CD8-positive, alpha-beta memory T cell (primary cell): ENCODE measurements at places on chromosomes 5 and 9. TPM values are rescaled to one million over a fixed set of nuclear protein-coding genes. Genes with fewer than 3 reads are reported as not detected.

DNA sequence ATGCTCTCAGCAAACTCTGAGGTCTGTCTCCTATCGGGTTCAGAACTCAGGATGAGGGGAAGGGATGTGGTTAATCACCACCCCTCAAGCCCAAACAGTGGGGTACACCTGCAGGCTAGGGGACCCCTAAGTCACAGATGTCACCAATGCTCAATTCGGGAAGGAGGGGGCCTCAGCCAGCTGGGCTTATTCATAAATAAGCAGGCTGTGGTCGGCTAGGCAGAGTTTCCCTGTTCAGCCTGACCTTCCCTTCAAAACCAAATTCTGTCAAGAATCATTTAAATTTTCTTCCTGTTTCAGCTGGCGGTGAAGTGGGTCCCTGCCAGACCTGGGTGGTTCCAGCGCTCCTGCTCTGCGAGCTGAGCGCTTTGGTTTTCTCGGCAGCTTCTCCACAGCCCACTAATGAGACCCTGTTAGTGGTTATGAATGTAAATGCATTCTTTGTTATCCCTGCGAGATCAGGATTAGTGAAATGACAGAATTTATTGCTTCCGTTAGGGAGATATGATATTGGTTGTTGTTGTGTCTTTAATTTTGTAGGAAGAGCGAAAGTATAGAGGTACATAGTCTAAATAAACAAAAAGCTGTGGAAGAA lies 68.3 kb downstream of the AK8 start:
- no peaks in the 10 kb centered on the region for H3K4me1 ChIP-seq
- no peaks in the 10 kb centered on the region for H3K36me3 ChIP-seq
- no peak overlapping the region for H3K4me3 ChIP-seq
- no peaks in the 10 kb centered on the region for H3K27me3 ChIP-seq

DNA sequence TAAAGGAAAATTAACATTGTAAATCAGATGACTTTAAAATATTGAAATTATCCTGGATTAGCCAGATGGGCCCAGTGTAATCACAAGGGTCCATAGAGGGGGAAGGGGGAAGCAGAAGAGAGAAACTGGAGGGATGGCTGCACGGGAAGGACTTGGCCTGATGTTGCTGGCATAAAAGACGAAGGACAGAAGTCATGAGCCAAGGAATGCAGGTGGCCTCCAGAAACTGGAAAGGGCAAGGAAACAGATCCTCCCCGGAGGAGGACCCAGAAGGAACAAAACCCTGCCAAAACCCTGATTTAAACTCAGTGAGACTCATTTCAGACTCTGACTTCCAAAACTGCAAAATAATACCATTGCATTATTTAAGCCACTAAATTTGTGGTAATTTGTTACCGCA lies 100.2 kb downstream of the ADAMTS2 start:
- DNase-seq, result no peak
- no peak overlapping the region for H3K4me3 ChIP-seq
- no peaks in the 10 kb centered on the region for H3K4me1 ChIP-seq
- no peak overlapping the region for H3K27ac ChIP-seq
- H3K27me3 ChIP-seq, result no peaks in the 10 kb centered on the region
- no peaks in the 10 kb centered on the region for H3K36me3 ChIP-seq

Gene SLC22A4
- total RNA-seq, result 2.9 TPM

DNA sequence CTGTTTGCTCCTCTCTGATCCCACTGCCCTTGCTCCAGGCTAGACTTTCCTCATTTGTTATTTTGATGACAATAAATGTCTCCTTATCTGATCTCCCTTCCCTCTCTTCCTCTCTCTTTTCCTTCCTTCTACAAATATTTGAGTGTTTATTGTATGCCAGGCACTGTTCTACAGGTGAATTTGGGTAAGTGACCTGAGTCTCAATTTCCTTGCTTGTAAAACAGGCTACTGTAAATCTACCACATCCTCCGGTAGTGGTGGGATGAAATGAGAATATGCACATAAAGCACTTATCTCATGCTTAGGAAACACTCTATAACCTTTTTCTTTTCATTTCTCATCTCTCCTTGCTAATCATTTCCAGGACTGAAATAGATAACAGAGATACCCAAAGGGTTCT lies 86.4 kb downstream of the HMHB1 start:
- H3K4me1 ChIP-seq, result peaks cover 4% of the 10 kb centered on the region
- DNase-seq, result no peak
- H3K27me3 ChIP-seq, result no peaks in the 10 kb centered on the region
- H3K4me3 ChIP-seq, result no peak overlapping the region

- H3K27me3 ChIP-seq, result no peaks in the 10 kb centered on the region
- no peak for DNase-seq
- H3K4me3 ChIP-seq, result no peak overlapping the region
- H3K27ac ChIP-seq, result no peak overlapping the region
Measured at GRCh38 chr5:59390989-59391388, 502.5 kb downstream of the PDE4D start.
